ENCODE measurements at places on chromosomes 2 and 18.

DNA sequence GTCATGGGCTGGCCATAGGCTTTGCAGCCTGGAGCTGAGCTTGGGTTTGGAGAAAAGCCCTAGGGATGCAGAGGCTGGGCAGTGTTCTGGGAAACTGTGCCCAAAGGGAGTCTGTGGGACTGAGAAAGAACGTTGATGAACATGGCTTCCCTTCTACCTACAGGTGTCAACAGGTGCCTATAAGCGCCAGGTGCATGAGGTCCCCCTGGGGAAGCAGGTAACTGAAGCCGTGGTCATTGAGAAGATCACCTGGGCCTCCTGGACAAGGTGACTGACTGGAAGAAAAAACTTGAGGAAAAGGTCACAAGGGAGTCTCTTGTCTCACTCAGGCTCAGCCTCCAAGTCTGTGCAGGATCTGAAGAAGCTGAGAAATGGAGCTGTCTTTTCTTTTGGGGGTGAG, 83.4 kb downstream of the RTN4 start:
- no peak for DNase-seq

GRCh38 chr2:65765376-65765775, 333.0 kb upstream of the SPRED2 start:
- no peak for DNase-seq

GRCh38 chr2:127584516-127585033, 49.1 kb downstream of the MYO7B start:
- no peak for DNase-seq

- no peak for DNase-seq
These were observed 228.1 kb upstream of the TRIB2 start for GRCh38 chr2:12488352-12489318.

- no peak for DNase-seq
These were observed 3.4 kb downstream of the SGPP2 start for GRCh38 chr2:222427646-222428301.

DNA sequence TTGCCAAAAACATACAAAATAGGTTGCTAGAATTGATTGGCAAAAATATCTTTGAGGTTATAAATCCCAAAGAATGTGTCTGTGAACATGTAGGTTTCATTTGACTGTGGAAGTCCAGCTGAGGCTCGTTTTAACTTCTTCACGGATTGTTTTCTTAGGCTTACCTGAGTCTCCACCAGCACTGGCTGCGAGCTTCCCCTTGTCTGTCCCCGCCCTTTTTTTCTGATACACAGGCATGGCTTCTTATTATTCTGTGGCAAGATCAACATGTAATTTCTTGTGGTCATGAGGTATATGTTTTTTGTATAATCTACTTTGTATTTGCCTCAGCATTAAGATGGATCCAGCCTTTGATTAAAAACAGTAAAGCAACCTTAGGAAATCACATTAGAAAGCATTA, 7.2 kb upstream of the SLC40A1 start:
- no peak for DNase-seq

- DNase-seq = no peak
These were observed 216.6 kb upstream of the DSEL start for GRCh38 chr18:67733088-67733487.

- no peak for DNase-seq
These were observed 124.0 kb downstream of the KYNU start for GRCh38 chr2:143001501-143001900.

- no peak for DNase-seq
These were observed 105.7 kb downstream of the MSH2 start for GRCh38 chr2:47508641-47509040.

- DNase-seq = no peak
These were observed 53.4 kb downstream of the DNER start for GRCh38 chr2:229660951-229661350.

GRCh38 chr2:219638948-219639755, 11.7 kb downstream of the SLC4A3 start:
- DNase-seq = no peak

DNA sequence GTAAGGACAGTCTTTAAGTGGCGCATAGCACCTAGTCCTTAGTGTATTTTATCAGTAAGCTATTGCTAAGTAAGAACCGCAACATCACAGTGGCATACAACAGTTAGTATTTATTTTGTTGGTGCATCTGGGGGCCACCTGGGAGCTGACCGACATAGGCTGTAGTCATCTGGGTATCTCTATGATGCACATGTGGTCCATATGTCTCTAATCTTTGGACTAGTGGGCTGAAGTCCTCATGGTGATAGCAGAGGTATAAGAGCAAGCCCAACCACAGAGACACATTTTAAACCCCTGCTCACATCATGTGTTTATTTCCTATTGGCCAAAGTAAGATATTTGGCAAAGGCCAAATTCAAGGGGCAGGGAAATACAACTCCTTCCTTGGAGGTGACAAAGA, 2.9 kb downstream of the CAMKMT start:
- DNase-seq = no peak

- no peak for DNase-seq
These were observed 36.8 kb upstream of the NCOA1 start for GRCh38 chr2:24454294-24454693.

GRCh38 chr2:40964509-40965250, 512.8 kb upstream of the SLC8A1 start:
- no peak for DNase-seq

GRCh38 chr2:20362701-20363435, 12.2 kb upstream of the PUM2 start:
- no peak for DNase-seq

GRCh38 chr18:55763298-55763697, 175.3 kb upstream of the TCF4 start:
- no peak for DNase-seq

- no peak for DNase-seq
These were observed 104.7 kb upstream of the CDCA7 start for GRCh38 chr2:173249661-173250641.

- DNase-seq = no peak
These were observed 644.6 kb upstream of the CNTNAP5 start for GRCh38 chr2:123380370-123380935.

- no peak for DNase-seq
These were observed 70.5 kb upstream of the LMAN1 start for GRCh38 chr18:59429608-59430007.

Data from LNCaP clone FGC (cell line).